CD4-positive, alpha-beta T cell treated with Interleukin-1 beta for 1 hour (primary cell): ENCODE measurements at places on chromosomes 5 and 9.

GRCh38 chr9:133938753-133939152 is 53.4 kb downstream of the VAV2 start:
- DNase-seq: no peak

GRCh38 chr5:126954981-126955380 is 75.4 kb downstream of the MARCHF3 start:
- DNase-seq: no peak

- DNase-seq: no peak
Measured at GRCh38 chr9:21549251-21549765, 67.2 kb upstream of the IFNE start.

DNA sequence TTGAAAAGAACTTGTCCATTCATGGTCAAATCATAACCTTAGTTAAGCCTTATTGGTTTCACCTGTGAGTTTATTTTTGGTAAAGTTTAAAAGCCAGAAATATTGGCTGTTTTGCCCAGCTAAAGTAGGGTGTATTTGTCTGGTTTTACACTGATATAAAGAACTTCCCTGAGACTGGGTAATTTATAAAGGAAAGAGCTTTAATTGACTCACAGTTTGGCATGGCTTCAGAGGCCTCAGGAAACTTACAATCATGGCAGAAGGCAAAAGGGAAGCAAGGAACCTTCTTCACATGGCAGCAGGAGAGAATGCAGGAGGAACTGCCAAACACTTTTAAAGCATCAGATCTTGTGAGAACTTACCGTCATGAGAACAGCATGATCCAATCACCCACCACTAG is 55.3 kb downstream of the JAKMIP2 start:
- DNase-seq: no peak

DNA sequence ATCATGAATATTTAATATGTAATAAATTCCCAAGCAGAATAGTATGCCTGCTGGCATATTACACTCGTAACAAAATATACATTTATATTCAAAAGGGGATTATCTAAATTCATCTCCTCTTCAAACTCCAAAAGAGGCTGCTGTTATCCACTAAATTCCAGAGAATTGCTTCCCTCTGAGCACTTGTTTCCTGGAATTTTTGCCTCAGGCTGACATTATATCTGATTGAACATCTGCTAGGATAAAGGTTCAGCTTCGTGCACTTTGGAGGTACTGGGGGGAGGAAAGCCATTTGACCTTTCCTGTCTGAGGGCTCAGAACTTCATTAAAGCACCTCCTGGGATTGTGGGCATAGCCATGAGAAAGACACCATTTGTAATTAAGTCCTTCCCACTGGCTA is 4.3 kb upstream of the HAPLN1 start:
- DNase-seq: no peak

GRCh38 chr9:69760278-69760610 is 433 bp upstream of the PTAR1 start:
- DNase-seq: no peak

DNA sequence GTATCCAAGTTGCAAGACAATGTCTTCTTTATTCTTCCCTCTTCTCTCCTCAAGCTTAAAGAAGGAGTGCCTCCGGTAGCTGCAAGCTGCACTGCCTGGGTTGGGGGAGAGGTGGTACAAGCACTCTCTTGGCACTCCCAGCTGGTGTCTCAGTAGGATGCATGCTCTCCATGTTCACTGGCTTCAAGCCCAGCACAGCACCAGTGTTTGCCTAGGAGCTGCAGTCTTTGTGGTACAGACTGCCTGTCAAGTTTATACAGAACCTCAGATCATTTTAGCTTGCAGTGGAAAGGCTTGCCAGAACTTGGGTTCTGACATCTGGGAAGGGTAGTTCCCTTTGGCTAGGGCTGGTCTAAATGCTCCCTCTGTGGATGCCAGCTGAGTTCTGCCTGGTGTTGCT is 505.6 kb downstream of the MAN2A1 start:
- DNase-seq: no peak

- DNase-seq: no peak
Measured at GRCh38 chr5:86565197-86565789, 52.4 kb upstream of the COX7C start.

DNA sequence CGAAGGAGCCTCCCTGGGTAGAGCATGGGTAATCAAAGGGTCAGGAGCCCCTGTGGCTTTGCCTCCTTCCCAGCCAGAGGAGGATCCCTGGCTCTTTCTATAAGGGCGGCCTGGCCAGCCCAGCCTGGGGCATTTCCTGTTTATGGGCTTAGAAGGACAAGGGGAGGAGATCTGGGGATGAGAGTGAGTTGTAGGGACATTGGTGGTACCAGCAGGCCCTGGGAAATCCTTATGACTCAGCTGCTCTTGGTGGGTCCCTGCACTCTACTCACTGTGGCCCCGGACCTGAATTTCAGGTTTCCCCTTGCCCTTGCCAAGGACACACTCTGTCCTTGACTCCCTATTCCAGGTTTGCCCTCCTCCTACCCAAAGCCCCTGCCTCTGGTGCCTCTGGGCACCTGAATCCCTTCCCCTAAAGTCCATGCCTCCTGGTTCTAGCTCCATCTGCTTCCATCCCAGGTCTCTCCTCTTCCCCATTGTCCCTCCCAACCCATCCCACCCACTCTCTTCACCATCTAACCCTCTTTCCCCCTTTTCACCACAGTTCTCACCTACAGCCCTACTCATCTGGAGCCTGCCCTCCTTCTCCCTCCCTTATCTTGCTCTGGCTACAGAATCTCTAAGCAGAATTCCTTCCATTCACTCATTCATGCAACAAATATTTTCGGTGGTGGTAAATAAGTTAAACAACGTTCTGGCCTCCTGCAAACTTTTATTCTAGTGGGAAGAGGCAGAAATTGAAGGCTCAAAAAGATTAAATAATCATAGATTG is 34.9 kb downstream of the PCDH1 start:
- DNase-seq: no peak

DNA sequence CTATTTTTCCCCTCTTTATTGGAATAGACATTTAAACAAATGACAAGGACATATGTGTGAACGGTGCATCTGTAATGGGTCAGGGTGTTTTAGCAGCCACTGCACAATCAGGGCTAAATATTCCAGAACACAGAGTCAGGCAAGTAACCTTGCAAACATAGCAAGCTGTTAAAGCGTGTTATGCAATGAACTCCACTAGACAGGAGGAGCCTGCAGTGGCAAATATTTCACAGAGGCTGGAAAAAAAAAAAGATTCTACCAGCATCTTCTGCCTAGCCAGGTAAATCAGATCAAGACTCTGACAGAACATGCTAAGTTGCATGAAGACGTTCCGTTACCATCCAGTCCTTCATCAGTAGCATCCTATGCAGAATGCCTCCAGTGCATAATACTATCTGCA is 171.8 kb downstream of the SEMA5A start:
- DNase-seq: no peak

GRCh38 chr5:157059891-157060290 is 975 bp upstream of the HAVCR1 start:
- no peak for DNase-seq

- no peak for DNase-seq
Measured at GRCh38 chr9:36336131-36336907, 63.8 kb downstream of the RNF38 start.

DNA sequence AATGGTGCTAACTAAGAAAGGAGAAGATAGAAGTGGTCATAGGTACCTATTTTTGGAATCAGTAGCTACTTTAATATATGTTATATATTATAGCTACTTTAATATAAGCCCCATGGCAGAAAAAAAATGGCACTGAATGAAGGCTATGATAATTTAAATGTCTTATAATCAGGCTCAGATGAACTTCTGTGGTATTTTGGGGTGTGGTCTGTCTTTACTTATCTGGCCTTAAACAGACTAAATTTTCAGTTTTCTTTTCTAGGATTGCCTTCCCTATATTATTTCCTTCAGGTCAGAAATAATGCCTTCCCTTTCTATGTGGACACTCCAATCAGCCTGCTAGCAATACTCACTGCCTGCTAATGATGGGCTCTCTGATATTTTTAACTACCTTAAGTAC is 292.3 kb downstream of the SLF1 start:
- no peak for DNase-seq

GRCh38 chr5:125199968-125200865 is 453.8 kb upstream of the ZNF608 start:
- DNase-seq: no peak

GRCh38 chr5:139404484-139404840 is 573 bp upstream of the SPATA24 start:
- no peak for DNase-seq
